ENCODE measurements at places on chromosomes 1 and 21. TPM values are rescaled to one million over a fixed set of nuclear protein-coding genes. Genes with fewer than 3 reads are reported as not detected.

Gene ATAD3C
- total RNA-seq, result not detected

Gene NUF2
- 40.0 TPM for total RNA-seq

Gene DMBX1
- not detected for total RNA-seq

Gene MYOG
- not detected for total RNA-seq

Gene MPC2
- total RNA-seq, result 99.4 TPM

Gene CAMSAP2
- 24.3 TPM for total RNA-seq

Gene RUNX1
- total RNA-seq, result 43.1 TPM

Gene MAN1C1
- total RNA-seq, result 4.4 TPM

Gene TMEM81
- total RNA-seq, result 0.22 TPM

Gene S100A7A
- total RNA-seq, result not detected

Gene CYP4Z1
- total RNA-seq, result not detected

Gene C1orf115
- total RNA-seq, result 0.54 TPM

Gene OPRD1
- not detected for total RNA-seq

Gene MSH4
- not detected for total RNA-seq
